ENCODE measurements at places on chromosomes 7 and 10.

DNA sequence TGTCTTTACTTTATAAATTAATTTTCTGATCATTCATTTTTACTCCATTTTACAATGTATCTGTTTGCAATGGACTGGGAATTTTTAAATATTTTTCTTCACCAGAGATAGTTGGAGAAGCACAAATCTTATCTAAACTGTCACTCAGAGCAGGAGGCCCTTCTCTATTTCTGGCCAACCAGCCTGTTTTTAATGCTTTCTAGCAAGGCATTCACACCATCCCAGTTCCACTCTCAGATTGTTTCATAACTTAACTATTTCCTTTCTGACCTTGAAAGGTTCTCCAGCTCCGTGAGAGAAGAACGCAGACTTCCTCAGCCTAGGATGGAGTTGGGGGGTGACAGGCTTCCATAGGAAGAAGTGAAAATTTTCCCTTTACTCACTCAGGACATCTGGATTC lies 155.8 kb downstream of the SKIDA1 start:
- DNase-seq, result no peak

- no peak for DNase-seq
These were observed 502.3 kb upstream of the ZMIZ1 start for GRCh38 chr10:78566284-78567111.

DNA sequence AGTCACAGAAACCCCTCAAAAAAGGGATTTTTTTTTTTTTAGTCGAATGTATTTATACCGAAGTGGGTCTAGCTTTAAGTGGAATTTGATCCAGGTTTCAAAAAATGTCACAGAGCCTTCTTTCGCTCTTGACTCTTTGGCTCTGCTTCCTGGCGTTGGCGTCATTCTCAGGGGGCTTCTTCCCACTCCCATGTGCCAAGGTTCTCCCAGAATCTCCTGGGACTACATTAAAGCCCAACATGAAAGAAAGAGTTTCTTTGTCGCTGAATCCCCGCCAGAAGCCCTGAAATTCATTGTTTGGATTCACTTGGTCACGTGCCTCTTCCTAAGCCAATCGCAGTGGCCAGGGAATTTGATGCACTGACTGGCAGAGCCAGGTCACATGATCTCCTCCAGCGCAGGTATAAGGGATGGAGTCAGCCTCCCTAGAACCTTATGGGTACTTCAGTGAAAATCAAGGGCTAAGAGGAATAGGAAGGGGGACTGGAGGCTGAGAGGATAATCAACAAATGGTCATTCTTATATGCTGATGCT lies 101.2 kb downstream of the RPS24 start:
- no peak for DNase-seq

DNA sequence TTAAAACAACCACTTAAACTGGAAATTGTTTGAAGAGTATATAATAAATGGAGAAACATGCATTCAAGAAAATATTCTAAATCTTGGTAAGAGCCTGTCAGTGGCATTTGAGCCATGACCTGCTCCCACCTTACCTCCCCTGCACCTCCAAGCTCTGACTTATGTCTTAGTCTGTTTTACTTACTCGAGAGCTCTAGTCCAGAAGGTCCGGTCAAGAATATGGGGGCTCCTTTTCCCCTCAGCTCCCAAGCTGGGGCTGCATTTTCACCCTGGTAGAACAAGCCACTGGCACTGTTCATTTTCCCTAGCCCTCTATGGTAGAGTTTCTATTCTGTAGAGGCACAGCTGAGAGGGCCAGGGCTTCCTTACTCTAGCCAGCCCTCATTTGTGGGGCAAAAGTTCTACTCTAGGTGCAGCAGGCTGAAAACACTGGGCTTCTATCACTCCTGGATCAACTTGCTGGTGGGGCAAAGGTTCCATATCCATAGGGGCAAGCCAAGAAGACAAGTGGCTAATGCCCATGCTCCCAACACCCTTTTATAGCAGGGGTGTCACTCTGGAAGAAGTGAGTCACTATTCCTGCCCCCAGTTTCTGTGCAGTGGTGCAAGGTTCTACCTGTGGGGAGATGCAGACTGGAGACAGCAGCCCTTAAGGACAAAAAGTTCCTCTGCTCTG lies 40.6 kb downstream of the ZNF438 start:
- DNase-seq, result no peak

DNA sequence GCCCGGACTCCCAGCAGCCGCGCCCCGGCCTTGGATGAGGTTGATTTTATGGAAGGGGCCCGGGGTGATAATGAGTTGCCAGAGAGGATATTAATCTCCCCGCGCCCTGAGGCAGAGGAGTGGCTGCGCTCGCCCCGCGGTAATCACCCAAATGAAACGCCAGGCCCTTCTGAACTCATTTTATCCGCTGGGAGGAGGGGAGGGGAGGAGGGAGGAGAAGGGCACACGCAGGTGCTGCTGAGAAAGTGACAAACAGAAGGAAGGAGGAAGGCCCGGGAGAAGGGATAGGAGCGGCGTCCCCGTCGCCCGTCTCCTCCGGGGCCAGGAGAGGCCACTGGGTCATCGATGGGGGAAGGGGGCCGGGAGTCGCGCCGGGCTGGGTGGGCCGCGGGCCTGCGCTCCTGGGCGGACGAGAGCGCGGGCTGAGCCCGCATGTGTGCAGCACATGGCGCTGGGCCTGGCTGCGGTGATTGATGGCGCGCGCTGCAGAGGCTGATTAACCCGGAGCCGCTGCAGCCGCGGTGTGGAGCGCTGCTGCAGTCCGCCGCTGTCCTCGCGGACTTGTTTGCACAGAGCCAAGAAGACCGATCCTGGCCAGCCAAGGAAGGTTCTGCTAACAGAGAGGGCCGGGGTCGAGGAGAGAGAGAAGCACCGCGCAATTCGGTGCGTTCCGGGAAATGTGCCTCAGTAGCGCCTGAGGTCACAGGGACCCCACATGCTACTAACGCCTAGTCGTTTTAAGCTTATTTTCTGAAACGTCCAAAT lies 6.5 kb downstream of the MNX1 start:
- DNase-seq, result no peak

DNA sequence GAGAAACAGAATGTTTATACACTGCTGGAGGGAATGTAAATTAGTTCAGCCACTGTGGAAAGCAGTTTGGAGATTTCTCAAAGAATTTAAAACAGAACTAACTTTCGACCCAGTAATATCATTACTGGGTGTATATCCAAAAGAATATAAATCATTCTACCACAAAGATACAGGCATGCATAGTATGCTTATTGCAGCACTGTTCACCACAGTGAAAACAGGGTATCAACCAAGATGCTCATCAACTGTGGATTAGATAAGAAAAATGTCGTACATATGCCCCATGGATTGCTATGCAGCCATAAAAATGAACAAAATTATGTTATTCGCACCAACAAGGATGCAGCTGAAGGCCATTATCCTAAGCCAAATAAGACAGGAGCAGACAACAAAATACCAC lies 343.1 kb upstream of the KCND2 start:
- DNase-seq, result no peak

GRCh38 chr10:88064608-88065382 lies 201.4 kb downstream of the PTEN start:
- no peak for DNase-seq

DNA sequence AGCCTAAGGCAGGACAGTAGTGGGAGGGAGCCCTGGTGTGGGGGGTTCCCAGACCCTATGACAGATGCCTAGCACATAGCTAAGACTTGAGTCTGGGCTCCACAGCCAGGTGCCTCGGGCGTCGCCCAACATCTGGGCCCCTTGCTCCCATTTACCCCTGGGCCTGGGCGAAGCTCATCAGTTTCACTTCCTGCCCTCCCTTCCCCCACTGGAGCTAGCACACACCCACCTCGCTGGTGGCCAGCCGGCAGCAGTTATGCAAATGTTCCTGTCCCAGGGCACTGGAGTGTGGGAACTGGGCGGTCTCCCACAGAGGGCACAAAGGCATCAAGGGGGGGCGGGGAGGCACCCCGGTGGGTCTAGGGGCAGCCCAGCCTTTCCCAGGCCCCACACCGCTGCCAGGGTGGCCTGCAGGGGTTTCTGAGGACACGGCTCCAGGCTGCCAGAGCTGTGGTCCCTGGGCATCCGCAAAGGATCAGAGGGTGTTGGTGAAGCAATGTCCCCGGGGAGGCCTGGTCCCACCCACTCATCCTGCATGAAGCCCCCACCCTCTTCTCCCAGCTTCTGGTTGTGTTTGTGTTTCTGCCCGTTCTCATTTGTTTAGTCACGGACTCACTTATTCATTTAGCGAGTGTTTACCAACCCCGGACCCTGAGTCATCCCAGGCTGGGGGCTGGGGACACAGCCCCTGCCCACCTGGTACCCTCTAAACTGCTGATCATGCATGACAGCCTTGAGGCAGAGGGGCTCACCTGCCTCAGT lies 20.4 kb downstream of the SH2B2 start:
- DNase-seq, result no peak

DNA sequence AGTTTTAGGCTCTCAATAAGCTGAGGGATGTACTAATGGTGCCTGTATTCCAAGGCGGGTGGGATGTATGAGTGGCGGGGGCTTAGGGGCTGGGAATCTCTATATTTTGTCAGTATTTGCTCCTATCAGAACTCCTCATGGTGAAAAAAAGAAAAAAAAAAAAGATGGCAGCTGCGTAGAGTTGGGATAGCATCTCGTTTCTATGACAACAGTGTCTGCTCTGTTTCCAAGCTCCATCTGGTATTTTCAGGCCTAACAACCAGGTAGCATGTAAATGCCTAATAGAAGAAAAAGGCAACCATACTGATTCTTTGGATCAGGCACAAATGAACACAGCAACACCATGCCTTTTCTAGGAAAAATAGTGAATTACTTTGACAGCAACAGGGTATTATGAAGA lies 11.7 kb upstream of the CCDC172 start:
- no peak for DNase-seq

GRCh38 chr7:148553979-148554378 lies 36.6 kb upstream of the C7orf33 start:
- no peak for DNase-seq

GRCh38 chr10:7492660-7493046 lies 81.8 kb upstream of the SFMBT2 start:
- no peak for DNase-seq

GRCh38 chr7:92359801-92360200 lies 87.5 kb upstream of the GATAD1 start:
- no peak for DNase-seq

- DNase-seq, result no peak
These were observed 86.5 kb downstream of the DNAJB6 start for GRCh38 chr7:157423348-157423747.

- no peak for DNase-seq
These were observed 10.1 kb downstream of the DENND10 start for GRCh38 chr10:119113751-119114732.

DNA sequence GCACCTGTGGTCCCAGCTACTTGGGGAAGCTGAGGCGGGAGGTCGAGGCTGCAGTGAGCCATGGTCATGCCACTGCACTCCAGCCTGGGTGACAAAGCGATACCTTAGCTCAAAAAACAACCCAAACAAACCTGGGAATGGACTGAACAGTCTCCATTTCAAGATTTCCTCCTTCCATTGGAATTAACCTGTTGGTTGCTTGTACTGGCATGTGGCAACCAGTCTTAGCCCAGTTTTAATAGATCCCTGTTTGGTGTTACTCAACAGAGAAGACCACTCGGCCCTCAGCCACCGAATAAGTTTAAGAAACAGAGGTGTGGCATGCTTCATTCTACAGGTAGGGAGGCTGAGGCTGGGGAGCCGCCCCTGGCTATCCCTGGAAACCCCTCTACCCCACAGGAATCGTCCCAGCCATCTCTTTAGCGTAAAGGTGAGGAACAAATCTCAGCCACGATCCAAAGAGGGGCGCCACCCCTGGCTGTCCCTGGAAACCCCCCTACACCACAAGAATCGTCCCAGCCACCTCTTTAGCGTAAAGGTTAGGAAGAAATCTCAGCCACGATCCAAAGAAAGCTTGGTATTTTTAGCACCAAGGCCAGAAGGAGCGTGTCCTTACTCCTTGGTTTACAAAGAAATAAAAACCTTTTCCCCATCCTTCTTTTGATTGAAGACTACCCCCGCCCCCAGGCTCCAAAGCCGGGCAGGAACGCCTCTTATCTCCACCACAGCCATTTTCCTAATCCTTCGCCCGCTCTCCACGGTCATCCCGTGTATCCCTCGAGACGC lies 861 bp upstream of the TSPAN14 start:
- DNase-seq, result no peak

DNA sequence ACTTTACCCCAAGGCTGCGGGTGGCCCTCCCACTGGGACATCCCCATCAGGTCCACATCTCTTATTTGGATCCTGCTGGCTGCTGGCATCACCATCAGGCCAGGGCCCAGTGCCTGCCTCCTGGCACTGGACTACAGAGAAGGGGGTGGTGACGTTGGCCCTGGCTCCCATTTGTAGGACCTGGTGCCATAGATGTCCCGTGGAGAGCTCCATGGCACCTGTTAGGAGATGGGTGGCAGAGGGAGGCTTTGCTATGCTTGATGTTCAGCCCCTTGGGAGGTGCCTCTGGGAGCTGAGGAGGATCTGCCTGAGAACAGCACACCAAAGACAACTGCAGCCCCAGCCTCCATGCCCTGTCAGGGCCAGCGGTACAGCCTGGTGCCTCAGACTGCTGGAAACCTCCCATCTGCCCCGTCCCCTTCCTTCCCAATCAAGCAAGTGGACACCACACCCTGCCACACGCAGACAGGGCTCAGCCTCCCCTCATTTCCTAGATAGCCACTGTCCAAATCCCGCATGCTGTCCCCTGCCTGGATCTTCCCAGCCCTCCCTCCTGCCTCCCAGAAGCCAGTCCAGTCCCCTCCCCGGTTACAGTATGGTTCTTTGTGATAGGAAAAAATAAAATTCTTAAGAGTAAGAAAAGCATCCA lies 230.0 kb upstream of the GRB10 start:
- DNase-seq, result no peak

DNA sequence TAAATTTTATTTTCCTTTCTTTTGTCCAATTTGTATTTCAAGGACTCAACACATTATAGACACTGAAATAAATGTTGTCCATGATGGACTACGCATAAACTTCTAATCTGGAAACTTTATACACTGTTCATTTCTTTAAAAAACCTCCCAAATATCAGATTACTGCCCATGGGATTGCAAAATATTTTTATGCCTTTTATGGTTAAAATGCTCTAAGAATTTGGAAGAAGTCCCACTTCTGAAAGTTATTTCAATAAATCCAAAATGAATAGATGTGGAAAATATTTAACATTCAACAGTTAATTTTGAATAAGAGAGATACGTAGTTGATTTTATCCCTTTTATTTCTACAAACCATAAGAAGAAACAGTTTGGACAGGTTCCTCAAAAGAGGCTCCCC lies 46.1 kb downstream of the CABCOCO1 start:
- no peak for DNase-seq

DNA sequence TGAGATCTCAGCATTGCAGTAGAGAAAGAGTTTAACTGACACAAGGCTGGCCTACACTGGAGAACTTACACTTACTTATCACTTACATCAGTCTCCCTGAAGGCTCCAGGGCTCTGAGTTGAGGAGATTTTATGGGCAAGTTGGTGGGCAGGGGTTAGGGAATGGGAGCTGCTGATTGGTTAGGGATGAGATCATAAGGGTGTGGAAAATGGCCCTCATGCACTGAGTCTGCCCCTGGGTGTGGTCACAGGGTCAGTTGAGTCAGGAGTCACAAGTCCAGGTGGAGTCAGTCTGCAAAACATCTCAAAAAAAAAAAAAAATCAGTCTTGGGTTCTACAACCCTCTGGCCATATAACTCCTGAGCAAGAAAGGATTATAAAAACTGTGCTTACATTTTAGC lies 60.5 kb downstream of the PPP1R17 start:
- DNase-seq, result no peak
